Fibroblast of mammary gland (primary cell): ENCODE measurements at places on chromosomes 2 and 18.

DNA sequence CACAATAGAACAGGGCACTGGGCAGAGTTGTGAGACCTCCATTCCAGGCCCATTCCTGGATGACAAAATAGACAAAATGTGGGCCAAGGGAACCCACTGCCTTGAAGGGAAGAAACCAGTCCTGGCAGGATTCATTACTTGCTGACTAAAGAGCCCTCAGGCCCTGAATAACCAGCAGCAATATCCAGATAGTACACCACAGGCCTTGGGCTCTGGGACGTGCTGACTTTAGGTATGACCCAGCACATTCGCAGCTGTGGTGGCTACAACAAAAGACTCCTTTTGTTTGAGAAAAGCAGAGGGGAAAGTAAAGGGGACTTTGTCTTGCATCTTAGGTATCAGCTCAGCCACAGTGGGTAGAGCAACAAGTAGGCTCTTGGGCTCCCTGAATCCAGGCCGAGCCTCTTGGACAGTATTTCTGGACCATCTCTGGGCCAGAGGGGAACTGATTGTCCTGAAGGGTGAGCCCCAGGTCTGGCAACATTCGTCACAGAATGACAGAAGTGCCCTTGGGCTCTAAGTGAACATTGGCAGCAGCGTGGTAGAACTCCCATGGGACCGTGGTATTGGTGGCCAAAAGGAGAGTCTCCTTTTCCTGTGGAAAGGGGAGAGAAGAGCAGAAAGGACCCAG, 89.9 kb upstream of the CD226 start:
- DNase-seq = no peak

GRCh38 chr2:97741251-97741650, 27.9 kb downstream of the ZAP70 start:
- DNase-seq = no peak

DNA sequence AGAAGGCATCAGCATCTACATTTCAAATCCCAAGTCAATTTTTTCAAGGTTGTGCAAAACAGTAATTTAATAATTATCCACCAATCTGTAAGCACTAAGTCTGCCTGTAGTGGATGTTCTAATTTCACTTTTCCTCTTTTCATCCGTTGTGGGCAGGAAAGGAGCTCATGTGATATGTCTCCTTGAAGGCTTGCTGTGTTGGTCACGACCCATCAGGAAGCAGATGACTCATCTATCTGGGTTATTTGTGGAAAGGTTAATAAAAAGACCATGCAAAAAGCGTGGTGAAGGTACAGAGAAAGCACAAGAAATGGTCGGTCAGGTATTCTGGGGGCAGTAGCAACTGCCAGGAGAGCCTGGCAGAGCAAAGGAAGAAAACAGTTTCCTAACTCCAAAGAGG, 476.7 kb upstream of the RAB6C start:
- DNase-seq = no peak

DNA sequence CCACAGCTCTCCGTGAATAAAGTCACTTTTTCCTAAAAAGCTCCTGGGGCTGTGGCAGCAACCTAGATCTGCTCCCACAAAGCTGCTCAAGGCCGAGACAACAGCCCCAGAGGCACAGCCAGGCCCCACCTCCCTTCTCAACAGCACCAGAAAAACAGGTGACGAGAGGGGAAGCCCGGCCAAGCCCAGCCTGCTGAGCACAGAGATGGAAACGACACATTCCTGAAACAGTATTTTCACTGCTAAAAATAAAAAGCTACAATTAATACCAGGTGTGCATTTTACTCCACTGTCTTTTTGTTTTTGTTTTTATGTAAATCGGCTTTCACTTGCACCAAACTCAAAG, 199.3 kb downstream of the HDAC4 start:
- DNase-seq = peak; percentile 24

DNA sequence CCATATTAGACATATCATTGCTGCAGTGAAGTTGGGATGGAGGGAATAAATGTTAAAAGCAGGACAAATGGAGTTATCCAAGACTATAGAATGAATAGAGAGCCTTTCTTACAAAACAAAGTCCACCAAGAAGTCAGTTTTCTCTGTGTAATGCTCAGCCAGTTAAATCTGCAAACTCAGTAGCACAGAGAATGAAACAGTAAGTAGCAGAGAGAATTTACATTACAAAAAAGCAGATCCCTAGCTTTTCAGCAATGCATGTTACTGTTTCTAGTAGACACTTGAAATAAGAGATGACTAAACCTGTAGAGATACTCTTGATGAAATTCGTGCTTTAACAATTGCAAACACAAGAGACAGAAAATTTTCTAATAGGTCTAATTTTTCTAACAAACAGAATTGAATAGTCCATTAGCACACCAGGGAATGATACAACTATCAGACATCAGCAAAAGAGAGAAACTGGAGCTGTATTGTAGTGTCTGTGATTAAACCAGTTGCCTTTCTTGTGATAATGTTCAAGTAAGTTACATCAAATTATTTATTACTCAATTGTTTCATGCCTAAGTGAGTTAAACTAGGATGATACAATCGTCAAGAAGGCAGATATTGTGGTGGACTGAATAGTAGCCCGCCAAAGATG, 322.2 kb upstream of the DDX18 start:
- DNase-seq = no peak

DNA sequence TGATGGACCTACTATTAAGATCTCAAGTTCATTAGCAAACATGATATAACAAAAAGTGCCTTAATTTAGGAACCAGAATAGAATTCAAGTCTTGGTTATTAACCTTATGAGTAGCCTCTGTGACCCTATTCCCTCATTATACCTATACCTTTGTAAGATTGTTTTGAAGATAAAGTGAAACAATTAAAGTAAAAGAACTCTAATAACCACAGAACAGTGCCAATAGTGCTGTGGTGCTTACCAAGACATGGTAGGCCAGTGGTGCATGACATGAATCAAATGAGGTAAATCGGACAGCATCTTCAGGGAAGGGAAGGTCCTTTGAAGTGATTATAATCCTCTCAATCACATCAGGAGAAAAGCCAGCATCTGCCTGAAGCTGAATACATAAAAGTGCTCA, 36.4 kb downstream of the METTL4 start:
- no peak for DNase-seq

DNA sequence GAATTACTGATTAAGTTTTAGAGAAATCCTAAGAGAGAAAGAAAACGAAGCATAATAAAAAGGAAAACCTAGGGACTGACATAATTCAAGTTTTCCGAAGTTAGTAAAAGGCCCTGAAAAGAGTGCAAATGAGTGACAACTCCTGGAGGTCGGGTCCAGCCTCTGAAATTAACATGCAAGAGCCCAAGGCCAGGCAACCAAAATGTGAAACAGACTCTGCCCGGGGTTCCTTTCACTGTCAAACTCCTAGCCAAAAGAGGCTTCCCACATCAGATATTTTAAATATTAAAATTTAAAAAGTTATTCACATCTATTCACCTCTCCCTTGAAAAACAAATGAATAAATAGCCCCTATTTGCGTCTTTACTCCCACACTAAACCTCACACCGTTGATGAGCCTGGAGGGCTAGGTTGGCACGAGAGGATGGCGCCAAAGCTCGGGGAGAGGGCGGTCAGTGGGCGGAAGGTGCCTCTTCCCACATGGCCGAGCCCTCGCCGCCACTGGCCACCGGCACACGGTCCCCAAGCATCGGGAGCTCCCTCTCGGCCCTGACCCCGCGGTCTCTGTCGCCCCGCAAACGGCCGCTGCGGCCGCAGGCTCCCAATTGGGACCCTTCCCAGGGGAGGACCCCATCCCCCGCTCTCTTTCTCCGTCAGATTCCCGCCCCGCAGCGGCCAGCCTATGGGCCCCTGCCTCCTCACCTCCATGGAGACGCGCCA, 630 bp downstream of the PPM1G start:
- DNase-seq = no peak

GRCh38 chr2:81513328-81513727, 1208.8 kb upstream of the LRRTM1 start:
- DNase-seq = no peak

GRCh38 chr18:45680066-45680690, 43.8 kb upstream of the SLC14A1 start:
- DNase-seq = no peak
